Spleen (tissue), 13 donors: ENCODE measurements at places on chromosomes 11 and 22.

- no peak for DNase-seq
Measured at GRCh38 chr11:67349036-67349435, 4.3 kb downstream of the POLD4 start.

DNA sequence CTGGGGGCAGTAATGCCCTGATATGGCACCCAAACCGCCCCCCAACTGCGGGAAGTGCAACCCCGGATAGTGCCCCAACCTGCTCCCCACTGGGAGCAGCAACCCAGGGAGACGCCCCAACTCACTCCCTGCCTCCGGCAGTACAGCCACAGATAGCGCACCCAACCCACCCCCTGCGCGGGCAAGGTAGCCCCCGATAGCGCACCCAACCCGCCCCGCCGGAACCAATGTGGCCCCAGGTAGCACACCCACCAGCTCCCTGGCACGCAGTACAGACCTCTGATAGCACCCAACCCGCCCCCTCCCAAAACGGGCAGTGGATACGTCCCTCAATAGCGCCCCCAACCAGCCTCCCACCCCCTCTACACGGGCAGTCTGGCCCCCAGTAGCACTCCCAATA, 3.8 kb upstream of the RFPL3 start:
- DNase-seq = no peak

DNA sequence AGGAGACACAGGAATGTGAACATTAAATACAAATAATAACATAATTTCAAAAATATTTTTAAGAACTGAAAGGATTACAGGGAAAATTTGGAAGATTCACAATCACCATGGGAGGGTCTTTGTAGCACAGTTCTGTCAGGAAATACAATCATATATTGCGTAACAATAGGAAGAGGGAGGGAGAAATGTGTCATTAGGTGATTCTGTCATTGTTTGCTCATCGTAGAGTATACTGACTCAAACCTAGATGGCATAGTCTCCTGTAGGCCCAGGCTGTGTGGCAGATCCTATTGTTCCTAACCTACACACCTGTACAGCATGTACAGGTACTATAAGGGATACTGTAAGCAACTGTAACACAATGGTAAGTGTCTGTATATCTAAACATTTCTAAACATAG, 330.4 kb downstream of the BRD1 start:
- DNase-seq = no peak

- no peak for DNase-seq
Measured at GRCh38 chr11:30393012-30393411, 70.1 kb downstream of the ARL14EP start.

DNA sequence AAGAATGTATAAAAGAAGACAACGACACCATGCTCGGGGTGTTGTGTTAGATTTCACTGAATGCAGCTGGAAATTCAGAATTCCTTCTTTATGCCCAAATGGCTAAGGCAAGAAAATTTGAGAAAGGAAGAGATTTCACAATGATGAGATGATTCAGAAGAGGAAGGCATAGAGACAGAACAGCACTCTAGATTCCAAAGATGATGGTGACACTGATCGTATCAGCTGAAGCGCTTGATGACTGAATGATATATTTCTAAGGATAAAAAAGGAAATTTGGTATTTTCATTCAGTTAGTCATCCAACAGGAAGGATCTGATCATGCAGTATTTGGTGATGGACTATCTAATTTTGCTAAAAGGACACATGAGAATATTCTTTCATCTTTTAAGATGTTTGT, 189.2 kb downstream of the EFCAB6 start:
- no peak for DNase-seq

- DNase-seq = peak; percentile 89
Measured at GRCh38 chr22:20571531-20572007, 64.2 kb downstream of the MED15 start.

DNA sequence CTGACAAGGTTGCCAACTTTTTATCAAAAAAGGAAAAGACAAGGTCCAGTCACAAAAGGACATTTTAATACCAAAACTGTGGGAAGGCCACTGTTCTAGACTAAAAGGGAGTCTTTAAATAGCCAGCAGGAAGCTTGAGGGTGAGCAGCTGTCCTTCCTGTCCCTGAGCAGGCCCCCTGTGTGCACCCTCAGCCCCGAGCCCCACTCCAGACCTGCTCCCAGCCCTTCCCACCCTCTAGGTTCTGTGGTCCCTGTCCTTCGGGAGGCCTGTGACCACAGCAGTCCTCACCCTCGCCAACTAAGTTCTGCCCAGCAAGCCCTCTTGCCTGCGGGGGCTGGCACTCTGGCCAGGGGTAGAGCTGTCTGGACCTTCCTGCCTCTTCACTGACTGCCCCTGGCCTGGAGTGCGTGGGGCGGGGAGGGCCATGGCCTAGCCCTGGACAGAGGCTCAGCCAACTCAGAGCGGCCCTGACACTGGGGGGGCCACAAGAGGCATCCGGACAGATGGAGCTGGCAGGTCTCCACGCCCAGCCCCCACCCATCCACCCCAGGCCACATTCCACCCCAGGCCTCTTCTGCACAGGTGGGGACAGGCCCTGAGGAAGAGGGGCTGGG, 1.6 kb upstream of the PLXNB2 start:
- DNase-seq = no peak

- no peak for DNase-seq
Measured at GRCh38 chr11:129167315-129167714, 24.8 kb downstream of the ARHGAP32 start.

DNA sequence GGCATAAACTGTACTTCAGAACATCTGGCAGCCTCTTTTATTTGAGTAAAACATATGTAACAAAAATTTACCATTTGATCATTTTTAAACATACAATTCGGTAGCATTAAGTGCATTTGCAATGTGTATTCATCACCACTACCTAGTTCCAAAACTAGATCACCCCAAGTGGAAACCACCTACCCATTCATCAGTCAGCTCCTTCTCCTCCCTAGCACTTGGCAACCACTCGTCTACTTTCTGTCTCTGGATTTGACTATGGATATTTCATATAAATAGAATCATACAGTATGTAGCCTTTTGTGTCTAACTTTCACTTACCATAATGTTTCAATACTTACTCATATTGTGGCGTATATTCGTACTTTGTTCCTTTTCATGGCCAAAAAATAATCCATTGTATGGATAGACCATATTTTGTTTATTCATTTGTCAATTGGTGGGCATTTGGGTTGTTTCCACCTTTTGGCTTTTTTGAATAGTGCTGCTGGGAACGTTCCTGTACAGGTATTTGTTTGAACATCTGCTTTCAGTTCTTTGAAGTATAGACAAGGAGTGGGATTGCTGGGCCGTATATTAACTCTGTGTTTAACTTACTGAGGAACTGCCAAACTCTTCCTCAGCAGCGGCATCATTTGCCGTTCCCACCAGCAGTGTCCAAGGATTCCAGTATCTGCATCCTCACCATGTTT, 27.2 kb upstream of the ADORA2A start:
- no peak for DNase-seq

GRCh38 chr11:31865606-31866300, 54.6 kb upstream of the PAX6 start:
- no peak for DNase-seq

DNA sequence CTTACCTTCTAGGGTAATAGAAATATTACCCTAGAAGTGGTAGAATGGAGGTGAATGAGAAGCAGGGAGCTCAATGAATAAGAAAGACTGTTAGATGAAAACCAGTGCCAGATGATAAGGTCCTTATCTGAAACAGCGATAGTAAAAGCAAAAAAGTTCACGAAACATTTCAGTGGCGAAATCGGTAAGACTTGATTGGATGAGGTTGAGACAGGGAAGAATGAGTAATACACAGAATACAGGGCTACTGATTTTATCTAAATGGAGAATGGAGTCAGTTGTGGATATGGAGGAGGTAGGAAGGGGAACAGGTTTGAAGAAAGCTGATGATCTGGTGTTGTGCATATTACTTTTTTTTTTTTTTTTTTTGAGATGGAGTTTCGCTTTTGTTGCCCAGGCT, 96.5 kb downstream of the GALNT18 start:
- no peak for DNase-seq

DNA sequence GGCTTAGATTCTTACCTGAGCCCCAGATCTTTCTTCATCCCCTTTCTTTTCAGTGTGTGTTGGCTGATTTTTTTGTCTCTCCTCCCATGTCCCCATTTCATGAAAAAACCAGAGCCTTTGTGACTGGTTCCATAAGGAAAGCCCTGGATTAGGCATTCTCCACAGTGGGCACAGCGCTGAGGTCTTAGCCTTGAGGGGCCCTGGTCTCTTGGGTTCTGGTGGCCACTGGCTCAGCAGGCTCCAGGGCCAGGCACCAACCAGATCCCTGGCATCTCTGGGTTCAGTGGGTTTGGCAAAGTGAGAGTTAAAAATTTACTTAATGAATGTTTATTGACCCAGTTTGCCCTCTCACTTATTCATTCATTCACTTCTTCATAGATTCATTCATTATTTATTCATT, 49.5 kb upstream of the ACCSL start:
- DNase-seq = peak; percentile 17

- DNase-seq = no peak
Measured at GRCh38 chr11:35850191-35850590, 93.7 kb upstream of the LDLRAD3 start.

- DNase-seq = no peak
Measured at GRCh38 chr11:46513934-46514342, 79.9 kb downstream of the AMBRA1 start.

- DNase-seq = no peak
Measured at GRCh38 chr11:45209891-45210699, 63.7 kb downstream of the PRDM11 start.

- DNase-seq = no peak
Measured at GRCh38 chr11:109731451-109731850, 309.5 kb downstream of the C11orf87 start.

- DNase-seq = no peak
Measured at GRCh38 chr22:38411016-38411415, 44.0 kb downstream of the KCNJ4 start.

DNA sequence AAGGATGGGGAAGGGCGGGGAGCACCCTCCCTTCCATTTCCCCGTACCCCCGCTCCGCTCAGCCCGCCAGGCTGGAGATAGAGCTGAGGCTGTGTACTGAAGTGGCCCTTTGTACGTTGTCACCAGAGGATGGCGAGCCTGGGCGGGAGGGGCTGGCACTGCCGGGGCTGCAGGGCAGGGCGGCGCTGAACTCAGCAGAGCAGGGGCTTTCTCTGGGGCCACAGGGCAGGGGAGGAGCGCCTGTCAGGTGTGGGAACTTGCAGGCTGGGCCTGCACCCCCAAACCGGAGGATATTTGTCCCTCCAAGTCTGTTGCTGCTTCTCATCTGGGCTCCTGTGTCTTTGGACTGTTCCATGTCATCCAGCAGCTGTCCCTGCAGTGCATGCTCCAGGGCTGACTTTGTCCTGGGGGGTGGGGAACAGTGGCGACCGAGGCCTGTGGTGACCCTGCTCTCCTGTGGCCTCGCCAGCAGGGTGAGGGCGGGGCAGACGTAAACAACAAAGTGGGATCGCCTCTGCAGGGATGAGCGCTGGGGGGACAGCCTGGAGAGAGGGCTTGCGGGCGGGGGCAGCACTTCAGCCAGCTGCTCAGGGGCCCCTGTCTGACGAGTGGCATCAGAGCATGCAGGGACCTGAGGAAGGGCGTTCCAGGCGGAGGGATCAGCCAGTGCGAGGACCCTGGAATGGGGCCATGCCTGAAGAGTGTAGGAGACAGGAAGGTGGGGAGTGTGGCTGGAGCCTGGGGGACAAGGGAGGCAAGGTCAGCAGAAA, 13.1 kb downstream of the MGAT3 start:
- DNase-seq = no peak

GRCh38 chr11:110645253-110645652, 67.0 kb downstream of the ARHGAP20 start:
- no peak for DNase-seq

GRCh38 chr11:22392561-22392960, 54.4 kb downstream of the SLC17A6 start:
- no peak for DNase-seq

GRCh38 chr11:58222721-58223120, 6.0 kb downstream of the OR10Q1 start:
- no peak for DNase-seq

DNA sequence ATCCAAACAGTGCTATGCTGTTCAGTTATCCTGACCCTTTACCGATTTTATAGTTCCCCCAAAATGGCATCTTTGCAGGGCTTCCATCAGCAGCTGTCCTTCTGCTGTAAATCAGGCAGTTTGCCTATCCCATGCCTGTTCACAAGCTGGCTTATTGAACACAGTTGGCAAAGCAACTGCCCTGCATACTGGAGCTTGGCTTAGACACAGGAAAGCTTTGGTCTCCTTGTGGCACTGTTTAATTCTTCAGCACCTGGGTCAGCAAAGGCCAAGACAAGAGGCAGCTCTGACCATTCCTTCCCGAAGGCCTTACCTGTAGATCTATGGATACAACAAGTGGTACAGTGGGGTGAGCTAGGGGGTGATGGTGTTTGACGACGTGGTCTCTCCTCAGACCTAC, 32.2 kb downstream of the TSPAN18 start:
- no peak for DNase-seq

- DNase-seq = peak; percentile 76
Measured at GRCh38 chr11:47390422-47390760, 12.0 kb upstream of the SPI1 start.

GRCh38 chr11:75314771-75315438, 36.6 kb downstream of the ARRB1 start:
- DNase-seq = no peak

DNA sequence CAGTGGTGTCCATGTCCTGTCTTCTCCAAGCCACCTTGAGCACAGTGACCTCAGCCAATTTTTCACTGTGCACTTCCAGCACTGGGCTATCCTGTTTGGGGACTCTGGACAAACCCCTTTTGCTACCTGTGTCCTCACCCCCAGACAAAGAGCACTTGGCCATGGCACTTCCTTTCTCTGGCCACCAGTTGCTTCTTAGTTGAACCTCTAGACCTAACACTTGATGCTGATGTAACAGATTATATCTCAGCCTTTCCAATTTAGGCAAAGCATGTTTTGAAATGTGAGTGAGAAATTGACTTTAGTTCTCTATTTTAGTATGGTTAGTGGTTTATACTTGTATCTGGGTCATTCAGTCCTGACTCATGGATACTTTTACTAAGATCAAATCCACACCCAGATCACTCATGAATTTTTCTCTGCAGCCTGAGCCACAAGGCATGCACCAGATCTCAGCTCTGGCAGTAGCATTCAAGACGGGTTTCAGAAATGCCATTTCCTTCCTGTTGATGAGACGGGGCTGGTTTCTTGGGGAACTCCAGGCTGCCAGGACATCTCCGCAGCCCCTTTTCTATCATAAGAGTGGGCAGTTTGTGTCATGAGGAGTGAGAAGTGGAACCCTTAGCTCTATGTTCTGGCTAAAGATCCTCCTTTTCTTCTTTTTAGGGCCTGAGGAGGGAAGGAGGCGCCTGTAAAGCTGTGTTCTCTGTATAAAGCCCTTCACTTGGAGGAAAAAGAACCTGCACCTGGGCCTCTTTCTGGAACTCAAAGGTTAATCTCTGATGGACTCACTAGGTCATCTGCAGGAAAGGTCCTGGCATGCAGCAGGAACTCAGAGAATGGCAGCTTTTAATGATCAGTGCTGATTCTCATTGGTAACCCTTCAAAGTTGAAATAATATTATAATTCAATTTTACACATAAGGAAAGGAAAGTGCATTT, 185.6 kb upstream of the TENM4 start:
- DNase-seq = no peak

DNA sequence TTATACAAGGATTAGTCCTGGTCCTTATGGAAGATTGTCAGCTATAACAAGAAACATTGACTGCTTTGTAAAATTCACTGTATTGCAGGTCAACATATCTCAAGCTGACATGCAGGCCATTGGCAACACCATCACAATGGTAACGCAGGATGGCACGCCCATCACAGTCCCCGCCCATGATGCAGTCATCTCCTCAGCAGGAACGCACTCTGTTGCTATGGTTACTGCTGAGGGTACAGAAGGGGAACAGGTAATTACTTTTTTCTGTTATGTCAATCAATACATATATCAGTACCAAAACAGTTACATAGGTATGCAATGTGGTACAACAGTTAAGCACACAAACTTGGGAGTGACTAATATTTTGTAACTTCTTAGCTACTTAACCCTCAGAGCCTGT, 55.3 kb downstream of the ZNF143 start:
- DNase-seq = no peak
